ENCODE measurements at places on chromosomes 7 and 10.

- no peak for DNase-seq
Observed at GRCh38 chr7:18648849-18649758, 153.6 kb downstream of the HDAC9 start.

GRCh38 chr7:132255115-132255797, 321.0 kb downstream of the PLXNA4 start:
- no peak for DNase-seq

DNA sequence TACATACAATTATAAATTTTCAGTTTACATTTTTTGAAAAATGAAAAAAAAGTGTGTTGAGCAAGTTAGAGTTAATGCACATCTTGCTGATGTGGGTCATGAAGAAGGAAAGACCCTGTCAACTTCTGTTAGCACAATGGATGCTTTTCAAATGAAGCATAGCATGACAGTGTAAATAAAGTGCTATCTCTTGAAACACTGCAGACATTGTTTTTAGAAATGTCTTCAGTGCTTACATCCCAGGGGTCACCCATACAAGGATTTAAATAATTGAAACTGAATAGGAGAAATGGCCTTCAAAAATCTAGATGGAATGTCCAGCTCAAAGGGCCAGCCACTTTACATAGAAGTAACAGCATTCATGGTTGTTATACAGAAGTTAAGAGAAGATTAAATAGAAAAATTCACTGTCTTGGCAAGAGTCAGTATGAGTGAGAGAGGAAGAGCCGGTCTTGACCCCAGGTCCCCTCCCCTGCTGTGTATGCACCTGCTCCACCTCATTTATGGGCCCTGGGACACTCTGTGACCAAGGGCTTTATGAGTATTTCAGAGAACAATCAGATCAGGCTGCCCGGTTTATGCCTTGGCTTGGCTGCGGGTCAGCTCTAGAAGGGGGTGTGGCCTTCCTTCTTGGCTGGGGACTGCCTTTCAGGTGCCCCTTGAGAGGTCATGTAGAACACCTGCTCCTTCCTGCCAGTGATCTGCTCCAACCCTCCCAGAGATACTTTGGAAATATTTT, 237.7 kb upstream of the TMEM72 start:
- DNase-seq, result no peak

- no peak for DNase-seq
Observed at GRCh38 chr7:27169658-27170425, 4.3 kb downstream of the HOXA10 start.

Measured in activated T-helper 1 cell treated with anti-CD3 and anti-CD28 coated beads, Interleukin-2, amount 50 U/mL, for 16 hours (primary cell).